ENCODE measurements at places on chromosomes 2 and 18. TPM values are rescaled to one million over a fixed set of nuclear protein-coding genes. Genes with fewer than 3 reads are reported as not detected.
A peak's percentile ranks its signal among the peaks of the same experiment; 100 is the strongest.

- DNase-seq: no peak
Measured at GRCh38 chr2:21451403-21451802, 327.6 kb downstream of the TDRD15 start.

GRCh38 chr2:158663796-158664195 is 131.3 kb upstream of the DAPL1 start:
- no peak for DNase-seq

DNA sequence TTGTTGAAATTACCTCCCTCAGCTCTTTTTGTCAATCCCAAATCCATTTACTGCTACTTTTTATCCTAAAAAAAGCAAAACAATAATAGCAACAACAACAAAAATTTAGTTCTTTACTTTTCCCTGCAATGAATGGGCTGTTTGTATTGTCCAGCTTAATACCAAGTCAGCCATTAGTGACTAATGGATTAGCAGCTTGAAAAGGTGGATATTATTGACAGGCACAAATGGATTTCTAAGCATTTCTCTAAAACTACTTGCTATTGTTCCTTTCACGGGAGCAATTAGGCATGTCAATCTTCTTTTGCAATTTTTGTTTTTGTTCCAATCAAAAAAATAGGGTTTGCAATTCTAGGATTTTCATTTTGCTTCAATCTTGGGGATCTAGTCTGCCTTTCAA is 32.1 kb upstream of the SPAG16 start:
- DNase-seq: no peak

DNA sequence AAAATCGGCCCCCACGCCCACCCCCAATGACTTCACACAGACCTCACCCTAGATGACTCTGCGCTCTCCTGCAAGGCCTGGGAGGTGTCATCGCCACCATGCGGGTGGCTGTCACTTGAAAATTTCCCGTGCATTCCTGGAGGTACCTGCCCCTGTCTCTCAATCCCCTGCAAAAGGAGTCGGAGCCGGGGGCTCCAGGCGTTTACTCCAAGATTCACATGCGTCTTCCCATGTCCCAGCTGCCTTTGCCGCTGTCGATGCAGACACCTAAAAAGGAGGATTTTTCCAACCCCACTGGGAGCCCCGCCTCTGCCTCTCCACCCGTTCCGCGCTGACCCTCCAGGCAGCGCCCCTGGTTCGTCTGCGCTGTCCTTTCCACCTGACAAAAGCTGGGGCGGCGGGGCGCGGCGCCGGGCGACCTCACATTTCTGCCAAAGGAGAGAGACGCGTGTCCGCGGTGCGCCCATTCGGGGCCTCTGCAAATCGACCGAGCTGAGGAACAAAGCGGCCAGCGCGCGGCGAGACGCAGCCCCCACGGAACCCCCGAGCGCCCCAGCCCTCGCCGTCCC is 667 bp downstream of the REEP1 start:
- peak; percentile 64 for DNase-seq

- no peak for DNase-seq
Measured at GRCh38 chr2:54667726-54668650, 55.5 kb upstream of the EML6 start.

DNA sequence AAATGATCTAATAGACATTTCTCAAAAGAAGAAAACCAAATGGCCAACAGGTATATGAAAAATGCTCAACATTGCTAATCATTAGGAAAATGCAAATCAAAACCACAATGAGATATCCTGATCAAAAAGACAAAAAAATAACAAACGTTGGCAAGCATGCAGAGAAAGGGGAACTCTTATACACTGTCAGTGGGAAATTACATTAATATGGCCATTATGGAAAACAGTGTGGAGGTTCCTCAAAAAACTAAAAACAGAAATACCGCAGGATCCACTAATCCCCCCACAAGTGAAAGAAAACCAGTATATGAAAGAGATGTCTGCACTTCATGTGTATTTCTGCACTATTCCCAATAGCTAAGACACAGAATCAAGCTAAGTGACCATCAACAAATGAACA is 57.7 kb upstream of the CTIF start:
- no peak for DNase-seq

- DNase-seq: no peak
Measured at GRCh38 chr18:70228536-70228935, 23.0 kb upstream of the RTTN start.

GRCh38 chr2:47060652-47061170 is 94.4 kb downstream of the STPG4 start:
- no peak for DNase-seq

DNA sequence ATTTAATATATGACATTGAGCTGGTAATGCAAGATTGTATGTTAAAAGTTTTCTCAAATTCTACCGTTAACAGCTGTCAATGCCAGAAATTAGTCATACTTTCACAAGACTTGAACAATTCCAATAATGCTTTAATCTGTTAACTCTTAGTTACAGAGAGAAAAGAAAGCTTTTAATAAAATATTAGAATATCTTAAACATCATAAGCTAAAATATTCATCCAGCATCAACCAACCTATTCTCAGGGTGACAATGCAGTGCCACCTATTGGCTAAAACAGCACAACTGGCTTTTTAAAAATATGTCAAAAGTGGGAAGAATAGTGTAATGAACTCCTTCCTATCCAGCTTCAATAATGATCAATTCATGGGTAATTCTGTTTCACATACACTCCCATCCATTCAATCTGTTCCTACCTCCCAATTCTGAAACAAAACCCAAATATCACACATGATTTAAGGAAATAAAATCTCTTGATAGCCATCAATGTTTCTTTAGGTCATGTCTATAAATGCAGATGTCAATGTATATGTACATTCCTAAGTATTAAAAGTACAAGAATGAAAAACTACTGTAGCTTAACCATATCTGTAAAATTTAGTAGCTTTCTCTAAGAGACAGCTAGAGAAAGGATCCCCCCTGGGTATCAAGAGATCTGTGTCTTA is 79.8 kb upstream of the CCDC141 start:
- peak; percentile 72 for DNase-seq

DNA sequence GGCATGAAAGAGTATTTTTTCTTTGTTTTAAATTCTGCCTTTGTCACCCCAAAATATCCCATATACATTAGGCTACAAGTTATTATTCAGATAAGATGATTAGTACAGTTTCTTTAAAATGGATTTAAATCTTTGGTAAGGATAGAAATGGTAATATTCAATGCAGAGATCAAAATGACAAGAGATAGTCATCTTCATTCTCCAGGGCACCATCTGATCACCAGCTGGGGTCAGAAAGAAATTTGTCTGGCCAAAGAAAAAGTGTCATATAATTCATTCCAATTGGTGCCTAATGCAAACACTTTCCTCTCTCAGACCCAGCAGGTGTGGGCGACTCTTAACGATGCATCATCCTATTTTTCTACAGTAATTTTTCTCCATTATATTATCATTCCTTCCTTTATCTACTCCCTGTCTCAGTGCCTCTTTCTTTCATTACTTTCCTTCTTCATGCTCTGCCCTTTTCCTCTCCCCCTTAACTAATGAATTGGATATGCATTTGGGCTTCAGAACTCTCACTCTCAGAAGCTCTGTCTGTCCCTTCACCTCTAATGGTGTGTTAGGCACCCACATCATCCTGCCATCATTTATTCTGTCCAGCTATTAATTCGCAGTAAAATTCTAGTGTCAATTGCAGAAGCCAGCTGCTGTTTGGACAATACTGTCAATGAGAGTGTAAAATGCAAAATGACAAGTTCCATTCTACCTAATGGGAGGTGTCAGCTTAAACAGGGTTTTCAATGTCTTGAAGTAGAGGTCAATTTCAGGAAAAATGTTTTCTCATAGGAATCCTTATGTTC is 570.5 kb downstream of the TDRD15 start:
- no peak for DNase-seq

DNA sequence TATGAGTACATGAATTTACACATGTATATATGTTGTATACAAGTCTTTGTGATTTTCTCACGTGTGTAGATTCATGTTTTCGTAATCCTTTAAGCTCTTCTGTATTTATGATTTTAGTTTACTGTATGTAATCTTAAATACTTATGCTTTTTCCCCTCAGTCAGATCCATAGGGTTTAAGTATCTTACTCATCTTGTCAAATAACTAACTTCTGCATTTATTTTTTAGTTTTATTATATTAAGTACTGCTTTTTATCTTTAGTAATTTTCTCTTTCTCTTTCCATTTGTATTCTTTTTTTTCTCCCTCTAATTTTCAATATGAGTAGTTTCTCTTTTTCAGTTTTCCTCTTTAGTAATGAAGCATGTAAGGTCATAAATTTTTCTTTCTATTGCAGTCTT is 179.4 kb downstream of the LCLAT1 start:
- DNase-seq: no peak

DNA sequence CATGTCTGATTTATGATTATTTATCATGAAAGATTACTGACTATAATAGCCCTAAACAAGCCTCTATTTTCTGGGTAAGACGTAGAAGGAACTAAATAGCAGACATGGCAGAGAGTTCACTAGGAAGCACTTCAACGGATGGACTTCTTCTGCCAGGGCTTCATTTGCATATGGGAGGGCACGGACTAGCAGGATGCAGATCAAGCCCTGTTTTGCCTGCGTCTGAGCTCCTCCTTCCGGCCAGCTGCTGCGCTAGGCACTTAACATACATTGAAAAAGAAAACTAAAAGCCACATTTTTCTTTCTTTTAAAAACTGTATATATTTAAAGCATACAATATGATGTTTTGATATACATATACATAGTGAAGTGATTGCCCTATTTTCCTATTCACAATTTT is 340.0 kb upstream of the MEX3C start:
- peak; percentile 59 for DNase-seq

DNA sequence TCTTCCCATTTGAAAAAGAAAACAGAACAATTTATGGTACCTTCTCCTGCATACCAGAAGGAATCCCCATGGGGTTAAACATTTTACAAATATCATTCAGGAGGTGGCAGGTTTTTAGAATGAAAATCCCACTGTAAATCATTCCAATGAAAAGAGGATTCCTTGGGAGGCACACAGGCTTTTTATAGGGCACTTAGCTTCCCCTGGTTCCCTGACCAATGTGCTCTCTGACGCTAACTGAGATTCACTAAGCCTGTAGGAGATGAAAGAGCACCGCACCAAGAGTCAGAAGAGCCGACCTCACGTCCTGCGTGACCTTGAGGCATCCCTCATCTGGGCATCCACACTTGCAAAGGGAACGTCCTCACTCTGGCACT is 82.5 kb downstream of the CMPK2 start:
- no peak for DNase-seq

- DNase-seq: peak; percentile 75
Measured at GRCh38 chr2:237752761-237753165, 45.8 kb upstream of the RBM44 start.

GRCh38 chr2:223735659-223736244 is 101.6 kb downstream of the AP1S3 start:
- no peak for DNase-seq

GRCh38 chr2:54579682-54580620 is 123.8 kb downstream of the SPTBN1 start:
- DNase-seq: peak; percentile 91

DNA sequence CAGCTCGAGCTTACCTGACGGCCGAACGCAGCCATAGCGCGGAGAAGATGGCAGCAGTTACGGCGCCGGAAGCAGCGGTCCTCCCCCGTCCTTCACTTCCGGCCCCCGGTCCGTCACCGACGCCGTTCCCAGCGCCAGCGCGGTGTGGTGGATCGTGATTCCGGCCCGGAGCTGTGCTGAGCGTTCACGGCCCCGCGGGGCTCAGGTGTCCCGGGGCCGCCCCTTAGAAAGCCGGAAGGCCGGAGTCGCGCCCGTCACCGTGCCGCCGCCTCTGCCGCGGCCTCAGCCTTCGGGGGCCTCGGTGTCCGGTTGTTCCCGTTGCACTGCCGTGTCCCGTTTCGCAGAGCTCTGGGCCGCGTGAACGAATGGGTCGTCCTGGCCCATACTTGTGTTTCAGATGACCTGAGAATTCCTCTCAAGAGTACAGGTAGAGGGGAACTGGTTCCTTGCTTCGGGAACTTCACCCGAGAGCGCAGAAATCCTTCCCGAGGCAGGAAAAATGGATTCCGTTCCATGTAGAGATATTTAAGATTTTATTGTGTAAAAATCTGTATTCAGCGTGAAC is at the start of gene MTERF4:
MTERF4 (minus strand) TSS at position 49 of the 565 bp plus-strand sequence; CDS start at position 35, 14 bp downstream.
- DNase-seq: peak; percentile 97

- no peak for DNase-seq
Measured at GRCh38 chr2:74576211-74576862, 21.8 kb downstream of the DOK1 start.

- no peak for DNase-seq
Measured at GRCh38 chr2:27838502-27838901, 51.7 kb downstream of the RBKS start.

- DNase-seq: no peak
Measured at GRCh38 chr2:177758591-177759371, 313.8 kb downstream of the PDE11A start.

- no peak for DNase-seq
Measured at GRCh38 chr2:180002198-180002770, 4.8 kb downstream of the CWC22 start.

GRCh38 chr18:50114448-50114847 is 80.5 kb downstream of the MYO5B start:
- DNase-seq: no peak

- DNase-seq: no peak
Measured at GRCh38 chr18:63233334-63233733, 86.2 kb downstream of the BCL2 start.

GRCh38 chr18:26813043-26813442 is 52.5 kb downstream of the AQP4 start:
- DNase-seq: no peak

SMC6 gene
- 34.9 TPM for total RNA-seq

CXCR4 gene
- 92.7 TPM for total RNA-seq

SLC9A2 gene
- not detected for total RNA-seq

SLC5A7 gene
- total RNA-seq: not detected

GPR45 gene
- not detected for total RNA-seq

FAM228A gene
- total RNA-seq: not detected

SNED1 gene
- 1.9 TPM for total RNA-seq

ATOH8 gene
- not detected for total RNA-seq

NTSR2 gene
- not detected for total RNA-seq

CCDC74A gene
- total RNA-seq: 2.3 TPM

AOX1 gene
- not detected for total RNA-seq

RAMP1 gene
- total RNA-seq: 17.6 TPM

NCOA1 gene
- total RNA-seq: 25.9 TPM

All from activated CD4-positive, alpha-beta T cell treated with anti-CD3 and anti-CD28 coated beads, Interleukin-2, amount 10 ng/mL, durations not matched to agents 24 days and 14 days (primary cell).